ENCODE measurements at places on chromosomes 6 and 20.

DNA sequence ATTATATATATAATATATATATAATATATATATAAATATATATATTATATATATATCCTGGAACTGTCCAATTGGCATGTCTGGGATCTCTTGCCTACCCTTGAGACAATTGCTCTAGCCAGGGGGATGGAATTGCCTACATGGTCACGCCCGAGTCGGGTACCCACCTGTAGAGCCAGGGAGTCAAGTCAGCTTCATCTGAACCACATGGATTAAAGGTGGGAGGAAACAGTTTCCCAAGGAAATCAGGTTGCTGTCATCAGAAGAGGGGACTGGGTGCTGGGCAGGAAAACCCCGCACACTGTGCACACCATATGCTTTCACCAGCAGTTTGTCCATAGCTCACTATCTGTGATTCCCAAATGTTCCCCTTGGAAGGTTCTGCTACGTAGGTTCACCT is 252.5 kb upstream of the NOX3 start:
- DNase-seq, result no peak

DNA sequence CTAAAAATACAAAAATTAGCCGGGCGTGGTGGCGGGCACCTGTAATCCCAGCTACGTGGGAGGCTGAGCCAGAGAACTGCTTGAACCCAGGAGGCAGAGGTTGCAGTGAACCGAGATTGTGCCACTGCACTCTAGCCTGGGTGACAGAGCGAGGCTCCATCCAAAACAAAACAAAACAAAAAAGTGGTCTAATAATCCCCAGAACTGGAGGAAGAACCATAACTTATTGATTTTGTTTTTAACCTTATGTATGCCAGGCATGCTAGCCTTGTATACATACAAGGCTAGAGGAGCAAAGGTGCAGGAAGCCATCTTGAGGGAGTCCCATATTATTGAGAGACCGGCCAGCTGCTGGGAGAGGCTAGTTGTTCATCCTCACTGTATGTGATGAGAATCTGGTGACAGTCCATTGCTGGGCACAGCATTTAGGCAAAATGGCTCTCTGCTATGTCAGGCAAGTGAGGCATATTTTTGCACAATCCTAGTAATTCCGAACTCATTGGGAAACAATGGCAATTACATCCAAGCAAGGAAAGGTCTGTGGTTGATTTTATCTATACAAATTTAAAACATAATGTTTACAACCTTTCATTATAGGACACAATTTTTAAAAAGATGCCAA is 18.0 kb downstream of the HFE start:
- no peak for DNase-seq

DNA sequence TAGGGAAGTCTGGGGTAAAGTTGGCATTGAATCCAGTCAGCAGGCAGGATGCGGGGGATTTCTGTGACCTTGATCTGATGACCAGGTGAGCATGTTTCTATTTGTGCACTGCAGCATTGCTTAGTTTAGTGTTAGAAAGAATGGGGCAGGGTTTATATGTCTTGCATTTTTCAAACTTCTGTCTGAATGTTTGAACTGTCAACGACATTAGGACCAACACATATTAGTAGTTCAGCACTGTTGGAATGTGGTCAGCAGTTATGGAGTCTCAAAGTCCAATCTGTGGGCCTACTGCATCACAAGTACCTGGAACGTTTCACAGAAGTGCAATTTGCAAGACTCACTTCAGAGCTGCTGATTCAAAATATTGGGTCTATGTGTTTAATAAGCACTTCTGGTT is 276.6 kb upstream of the BMP2 start:
- no peak for DNase-seq

GRCh38 chr6:132096245-132096644 is 145.1 kb upstream of the CCN2 start:
- DNase-seq, result no peak

GRCh38 chr20:37244572-37244957 is 17.0 kb downstream of the GHRH start:
- no peak for DNase-seq

DNA sequence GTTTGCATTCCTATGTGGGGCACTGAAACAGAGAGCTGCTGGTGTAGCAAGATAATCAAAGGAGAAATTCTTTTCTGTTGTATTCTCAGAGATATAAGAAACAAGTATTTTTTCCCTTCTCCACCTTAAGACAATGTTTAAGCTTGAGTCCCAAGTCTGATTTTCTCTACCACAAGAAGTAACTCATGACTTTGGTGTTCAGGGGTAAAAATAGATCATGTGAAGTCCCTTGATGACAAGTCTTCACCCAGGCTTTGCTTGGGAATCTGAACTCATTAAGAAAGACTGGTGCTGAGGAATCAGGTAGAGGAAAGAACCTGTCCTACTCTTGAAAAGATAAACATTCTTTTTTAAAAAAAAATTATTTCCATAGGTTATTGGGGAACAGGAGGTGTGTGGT is 205.6 kb downstream of the ALDH8A1 start:
- DNase-seq, result no peak

GRCh38 chr6:44036699-44037101 is 90.6 kb downstream of the MRPL14 start:
- DNase-seq, result no peak

- DNase-seq, result no peak
Observed at GRCh38 chr6:98957450-98957849, 9.7 kb upstream of the FBXL4 start.

DNA sequence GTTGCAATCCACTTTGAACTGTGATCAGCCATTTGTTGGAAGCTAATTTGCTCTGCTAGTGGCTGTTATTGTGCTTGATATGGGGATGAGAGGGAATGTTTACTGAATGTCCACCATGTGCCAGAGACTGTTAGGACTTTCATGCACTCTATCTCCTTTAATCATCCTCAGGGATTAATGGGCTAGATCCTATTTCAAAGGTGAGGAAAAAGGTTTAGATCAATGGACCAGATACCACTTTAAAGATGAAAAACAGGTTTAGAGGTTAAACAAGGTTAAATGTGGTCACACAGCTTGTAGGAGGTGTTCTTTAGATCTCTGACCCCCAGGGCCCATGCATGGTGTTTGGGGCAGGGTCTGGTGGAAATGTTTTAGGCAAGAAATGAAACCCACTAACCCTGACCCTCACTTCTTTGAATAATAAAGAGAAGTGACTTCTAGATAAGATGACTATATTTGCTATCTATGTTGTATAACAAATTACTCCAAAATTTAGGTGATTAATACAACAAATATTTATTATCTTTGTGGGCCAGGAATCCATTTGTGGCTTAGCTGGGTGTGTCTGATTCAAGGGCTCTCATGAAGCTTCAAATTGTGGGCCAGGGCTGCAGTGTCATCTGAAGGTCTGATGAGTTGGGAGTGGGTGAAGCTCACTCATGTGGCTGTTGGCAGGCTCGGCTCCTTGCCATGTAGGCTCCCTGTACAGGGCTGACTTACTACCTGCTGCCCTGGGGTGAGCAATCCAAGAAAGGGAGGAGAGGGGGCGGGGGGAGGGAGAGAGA is 127.8 kb upstream of the FOXA2 start:
- no peak for DNase-seq

- no peak for DNase-seq
Observed at GRCh38 chr6:130547723-130548122, 181.9 kb downstream of the TMEM200A start.

- DNase-seq, result no peak
Observed at GRCh38 chr6:39086711-39087110, 28.3 kb downstream of the SAYSD1 start.

DNA sequence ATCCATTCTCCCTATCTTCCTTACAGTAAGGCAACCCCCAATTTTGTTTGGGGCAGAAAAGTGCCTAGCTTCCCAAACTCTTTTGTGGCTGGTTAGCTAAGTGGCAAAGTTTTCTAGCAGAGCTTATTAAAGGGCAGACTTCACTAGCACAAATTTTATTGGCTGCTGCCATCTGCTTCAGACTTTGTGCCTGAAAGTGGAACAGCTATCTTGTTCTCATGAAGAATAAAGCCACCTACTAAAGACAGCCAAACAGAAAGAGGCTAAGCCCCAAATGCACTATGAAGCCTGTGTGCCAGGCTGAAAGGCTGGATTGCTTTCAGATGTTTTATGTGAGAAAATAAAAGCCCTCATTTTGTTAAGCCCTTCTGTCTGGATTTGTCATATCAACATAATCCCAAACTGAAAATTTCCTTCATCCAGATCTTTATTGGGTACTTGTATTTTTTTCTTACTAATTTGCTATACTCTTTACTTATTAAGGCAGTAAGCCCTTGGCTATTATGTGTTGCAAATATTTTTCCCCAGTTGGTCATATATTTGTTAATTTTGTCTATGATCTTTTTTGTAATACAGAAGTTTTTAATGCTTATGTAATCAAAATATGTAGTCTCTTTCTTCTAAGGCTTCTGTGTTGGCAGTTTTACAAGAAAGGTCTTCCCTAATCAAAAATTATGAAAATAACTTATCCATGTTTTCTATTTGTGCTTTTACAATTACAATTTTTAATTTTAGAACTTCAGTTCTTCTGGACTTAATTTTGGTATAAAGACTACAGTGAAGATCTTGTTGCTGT is 191.1 kb downstream of the TASP1 start:
- no peak for DNase-seq

GRCh38 chr20:60068509-60068908 is 110.3 kb downstream of the CDH26 start:
- DNase-seq, result no peak

DNA sequence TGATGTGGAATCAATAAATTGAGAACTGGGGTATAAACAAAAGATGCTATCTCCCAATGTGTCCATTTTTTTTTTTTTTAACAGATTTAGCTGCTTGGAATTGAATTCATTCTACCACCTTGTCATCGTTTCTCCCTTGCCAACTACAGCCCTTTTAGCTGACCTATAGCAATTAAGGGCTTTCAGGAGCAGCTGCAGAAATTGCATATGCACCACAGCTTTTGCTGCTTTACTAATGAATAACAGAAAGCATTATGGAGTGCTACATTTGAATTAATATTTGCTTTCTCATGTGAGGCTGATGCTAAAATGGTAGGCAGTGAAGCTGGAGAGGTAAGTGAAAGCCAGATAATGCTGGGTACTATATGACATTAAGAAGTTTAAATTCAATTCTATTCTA is 5.7 kb downstream of the SESN1 start:
- no peak for DNase-seq

DNA sequence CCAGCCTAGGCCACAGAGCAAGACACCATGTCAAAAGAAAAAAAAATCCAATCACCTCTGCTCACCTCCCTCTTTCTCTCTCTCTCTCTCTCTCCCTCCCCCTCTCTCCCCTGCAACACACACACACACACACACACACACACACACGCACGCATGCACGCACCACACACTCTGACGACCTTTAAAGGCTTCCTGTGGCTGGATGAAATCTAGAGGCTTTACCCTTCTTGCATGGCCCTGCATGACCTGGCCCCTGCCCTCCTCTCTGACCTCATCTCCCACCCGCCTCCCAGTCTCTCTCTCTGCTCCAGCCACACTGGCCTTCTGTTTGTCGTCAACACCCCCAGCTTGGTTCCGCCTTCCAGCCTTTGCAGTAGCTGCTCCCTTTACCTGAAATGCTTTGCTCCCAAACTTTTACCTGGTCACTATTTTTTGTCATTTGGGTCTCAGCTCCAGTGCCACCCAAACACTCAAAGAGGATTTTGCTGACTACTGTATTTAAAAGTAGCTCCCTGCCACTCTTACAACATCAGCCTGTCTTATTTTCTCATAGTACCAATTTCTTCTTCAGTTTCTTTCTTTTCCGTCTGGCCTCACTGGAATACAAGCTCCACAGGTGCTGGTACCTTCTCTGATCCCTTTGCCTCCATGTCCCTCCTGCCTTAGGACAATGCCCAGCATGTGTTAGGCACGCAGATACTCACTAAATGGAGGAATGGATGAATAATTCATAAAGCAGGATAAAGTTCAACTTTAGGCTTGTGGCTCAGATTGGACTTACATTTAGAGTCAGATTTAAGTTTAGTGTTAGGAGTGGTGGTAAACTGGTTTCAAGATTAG is 4.3 kb upstream of the LTA start:
- no peak for DNase-seq

GRCh38 chr20:58402827-58403226 is 13.8 kb downstream of the VAPB start:
- no peak for DNase-seq

All from right renal pelvis (tissue), 4 donors.